Skeletal muscle cell (primary cell): ENCODE measurements at places on chromosomes 3 and 15.

DNA sequence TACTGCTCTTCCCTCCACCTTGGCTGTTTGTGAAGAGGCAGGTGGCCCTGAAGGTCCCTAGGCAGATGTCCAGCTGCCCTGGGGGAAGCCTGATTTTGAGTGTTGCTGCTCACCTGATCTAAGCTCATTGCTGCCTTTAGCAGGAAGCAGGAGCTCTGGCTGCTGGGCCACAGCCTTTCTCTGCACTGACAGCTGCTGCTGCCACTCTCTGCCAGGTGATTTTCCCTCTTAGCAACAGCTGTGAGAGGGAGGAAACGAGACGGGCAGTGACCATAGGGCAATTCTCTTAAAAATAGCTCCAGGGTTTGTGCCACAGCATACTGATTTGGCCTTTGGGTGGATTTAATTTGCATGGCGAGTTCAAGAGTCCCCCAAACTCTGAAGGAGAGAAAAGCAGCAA lies 415.8 kb upstream of the SEMA6D start:
- DNase-seq, result no peak

- DNase-seq, result no peak
Measured at GRCh38 chr3:62884096-62884870, 9.1 kb upstream of the CADPS start.

DNA sequence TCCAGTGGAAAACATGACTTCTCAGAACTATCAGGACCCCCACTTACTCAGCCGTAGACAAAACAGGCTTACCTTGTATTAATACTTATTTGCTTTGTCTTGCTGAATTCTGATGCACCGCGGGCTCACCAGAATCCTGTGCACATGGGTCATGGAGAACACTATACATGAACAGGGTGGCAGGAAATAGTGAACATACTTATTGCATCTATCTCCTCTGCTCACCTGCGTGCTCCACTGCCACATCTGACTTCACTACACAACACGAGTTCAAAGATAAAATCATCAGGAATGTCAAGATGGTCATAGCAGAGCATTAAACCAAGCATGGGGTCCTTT lies 10.7 kb upstream of the MAPK6 start:
- DNase-seq, result no peak

DNA sequence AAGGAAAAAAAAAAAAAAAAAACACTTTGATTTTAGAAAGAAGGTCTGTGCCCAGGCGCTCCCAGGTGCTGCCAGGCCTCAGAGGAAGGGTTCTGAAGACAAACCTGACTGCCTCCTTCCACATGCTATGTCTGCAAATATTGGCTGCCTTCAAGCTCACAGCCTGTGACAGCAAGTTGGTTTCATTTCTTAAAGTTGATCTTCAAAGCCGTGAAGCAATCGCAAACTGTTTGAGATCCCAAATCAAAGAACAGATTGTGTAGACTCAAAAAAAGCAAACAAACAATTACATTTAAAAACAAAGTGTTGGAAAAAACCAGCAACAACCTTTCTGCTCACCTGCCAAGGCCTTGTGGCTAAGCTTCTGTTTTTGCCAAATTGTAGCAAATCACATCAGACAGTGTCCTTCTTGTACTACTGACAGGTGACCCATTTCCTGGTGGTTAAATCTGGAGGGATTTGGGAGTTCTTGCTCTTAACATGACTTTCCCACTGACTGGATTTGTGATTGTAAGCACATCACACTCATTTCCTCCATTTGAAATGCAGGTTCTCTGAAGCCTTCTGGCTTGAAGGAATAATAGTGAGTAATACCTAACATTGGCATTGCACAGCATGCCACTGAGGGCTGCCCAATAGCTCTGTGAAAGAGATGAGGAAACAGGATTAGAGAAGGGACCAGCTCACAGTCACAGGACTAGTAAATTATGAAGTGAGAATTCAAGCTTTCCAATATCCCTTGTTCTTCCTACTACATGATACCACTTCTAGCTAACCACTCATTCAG lies 502.4 kb downstream of the LPP start:
- peak; percentile 14 for DNase-seq

DNA sequence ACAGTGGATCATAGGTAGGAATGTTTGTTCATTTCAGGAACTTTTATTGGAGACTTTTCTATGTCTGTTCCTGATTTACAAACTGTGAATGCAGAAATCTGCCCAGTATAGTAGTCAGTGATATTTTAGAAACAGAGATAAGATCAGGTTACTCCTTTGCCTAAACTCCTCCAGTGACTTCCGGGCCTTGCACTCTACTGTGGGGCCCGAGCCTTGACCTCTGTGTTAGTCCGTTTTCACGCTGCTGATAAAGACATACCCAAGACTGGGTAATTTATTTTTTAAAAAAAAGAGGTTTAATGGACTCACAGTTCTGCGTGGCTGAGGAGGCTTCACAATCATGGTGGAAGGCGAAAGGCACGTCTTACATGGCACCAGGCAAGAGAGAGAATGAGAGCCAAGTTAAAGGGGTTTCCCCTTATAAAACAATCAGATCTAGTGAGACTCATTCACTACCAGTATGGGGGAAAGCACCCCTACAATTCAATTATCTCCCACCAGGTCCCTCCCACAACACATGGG lies 127.1 kb downstream of the DNAJB8 start:
- no peak for DNase-seq
